M059J (cell line): ENCODE measurements at places on chromosomes 7 and 10. TPM values are rescaled to one million over a fixed set of nuclear protein-coding genes. Genes with fewer than 3 reads are reported as not detected.

Gene MYO1G
- total RNA-seq: not detected in 2 replicates

Gene WNT8B
- total RNA-seq: not detected in 2 replicates

Gene PRKG1
- total RNA-seq: 1.7 and 2.2 TPM in 2 replicates

Gene UFSP1
- total RNA-seq: 0.91 and 1.3 TPM in 2 replicates

Gene LGI1
- total RNA-seq: 0.39 TPM in 1 of 2 replicates, not detected in the other

Gene ACADSB
- 2.3 and 3.8 TPM in 2 replicates for total RNA-seq

Gene GSDME
- total RNA-seq: 17.4 and 24.8 TPM in 2 replicates

Gene RBM48
- total RNA-seq: 12.8 and 15.8 TPM in 2 replicates

Gene CYP3A4
- 0.05 TPM in 1 of 2 replicates, not detected in the other for total RNA-seq

Gene C10orf62
- total RNA-seq: not detected in 2 replicates

Gene CALHM1
- total RNA-seq: not detected in 2 replicates

Gene CTAGE15
- total RNA-seq: 0.27 TPM in 1 of 2 replicates, not detected in the other
